ENCODE measurements at places on chromosomes 6 and 20. TPM values are rescaled to one million over a fixed set of nuclear protein-coding genes. Genes with fewer than 3 reads are reported as not detected.

The CST2 gene
- not detected for polyA plus RNA-seq

The SYS1 gene
- polyA plus RNA-seq, result 71.4 TPM

The PSORS1C2 gene
- not detected for polyA plus RNA-seq

The DNAH8 gene
- not detected for polyA plus RNA-seq

The GPLD1 gene
- polyA plus RNA-seq, result 0.47 TPM

The ADGRG6 gene
- 32.9 TPM for polyA plus RNA-seq

The TFAP2A gene
- polyA plus RNA-seq, result 12.6 TPM

The DYNLRB1 gene
- 320 TPM for polyA plus RNA-seq

The RNF182 gene
- polyA plus RNA-seq, result 1.9 TPM

The NFATC2 gene
- 0.12 TPM for polyA plus RNA-seq

The BTN2A1 gene
- 30.4 TPM for polyA plus RNA-seq

The FKBP1C gene
- polyA plus RNA-seq, result 2.0 TPM

The IL17A gene
- polyA plus RNA-seq, result not detected

The CDSN gene
- polyA plus RNA-seq, result not detected

Data from BJ (cell line).